ENCODE measurements at places on chromosomes 4 and X. TPM values are rescaled to one million over a fixed set of nuclear protein-coding genes. Genes with fewer than 3 reads are reported as not detected.
A peak's percentile ranks its signal among the peaks of the same experiment; 100 is the strongest.

- peaks cover 58% of the 10 kb centered on the region for H3K27me3 ChIP-seq
- H3K4me1 ChIP-seq: peaks cover 11% of the 10 kb centered on the region
- H3K36me3 ChIP-seq: no peaks in the 10 kb centered on the region
- no peak overlapping the region for H3K4me3 ChIP-seq
Measured at GRCh38 chr4:84503495-84504437, 4.7 kb upstream of the NKX6-1 start.

DNA sequence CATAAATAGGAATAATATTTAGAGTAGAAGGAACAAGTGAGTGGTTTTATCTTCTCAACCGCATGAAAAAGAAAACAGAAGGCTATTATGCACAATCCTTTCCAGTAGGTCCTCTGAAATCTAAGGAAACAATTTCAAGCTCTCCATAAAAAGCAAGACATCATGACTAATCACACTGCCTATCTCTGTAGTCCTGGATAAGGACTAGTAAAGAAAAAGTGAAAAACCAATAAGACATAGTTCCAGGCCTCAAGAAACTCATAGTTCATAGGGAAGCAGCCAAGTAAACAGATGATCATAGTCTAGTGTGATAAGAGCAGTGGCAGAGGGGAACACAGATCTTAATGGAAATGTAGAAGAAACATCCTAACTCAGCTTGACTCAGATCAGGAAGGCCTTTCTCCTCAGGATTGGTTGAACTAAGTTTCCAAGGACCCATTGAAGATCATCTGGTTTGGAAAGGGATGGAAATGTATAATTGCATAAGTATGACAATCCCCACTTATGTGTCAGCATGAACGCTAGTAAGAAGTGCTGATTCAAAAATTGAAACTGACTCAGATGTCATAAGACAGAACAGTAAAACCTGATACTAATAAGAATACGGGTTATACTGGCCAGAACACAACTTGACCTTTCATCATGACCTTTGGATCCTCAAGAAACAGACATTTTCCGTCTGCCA lies 155.3 kb downstream of the GRIA3 start:
- no peak overlapping the region for H3K4me3 ChIP-seq
- DNase-seq: no peak
- H3K4me1 ChIP-seq: no peaks in the 10 kb centered on the region
- H3K27ac ChIP-seq: no peak overlapping the region
- H3K27me3 ChIP-seq: no peaks in the 10 kb centered on the region

DNA sequence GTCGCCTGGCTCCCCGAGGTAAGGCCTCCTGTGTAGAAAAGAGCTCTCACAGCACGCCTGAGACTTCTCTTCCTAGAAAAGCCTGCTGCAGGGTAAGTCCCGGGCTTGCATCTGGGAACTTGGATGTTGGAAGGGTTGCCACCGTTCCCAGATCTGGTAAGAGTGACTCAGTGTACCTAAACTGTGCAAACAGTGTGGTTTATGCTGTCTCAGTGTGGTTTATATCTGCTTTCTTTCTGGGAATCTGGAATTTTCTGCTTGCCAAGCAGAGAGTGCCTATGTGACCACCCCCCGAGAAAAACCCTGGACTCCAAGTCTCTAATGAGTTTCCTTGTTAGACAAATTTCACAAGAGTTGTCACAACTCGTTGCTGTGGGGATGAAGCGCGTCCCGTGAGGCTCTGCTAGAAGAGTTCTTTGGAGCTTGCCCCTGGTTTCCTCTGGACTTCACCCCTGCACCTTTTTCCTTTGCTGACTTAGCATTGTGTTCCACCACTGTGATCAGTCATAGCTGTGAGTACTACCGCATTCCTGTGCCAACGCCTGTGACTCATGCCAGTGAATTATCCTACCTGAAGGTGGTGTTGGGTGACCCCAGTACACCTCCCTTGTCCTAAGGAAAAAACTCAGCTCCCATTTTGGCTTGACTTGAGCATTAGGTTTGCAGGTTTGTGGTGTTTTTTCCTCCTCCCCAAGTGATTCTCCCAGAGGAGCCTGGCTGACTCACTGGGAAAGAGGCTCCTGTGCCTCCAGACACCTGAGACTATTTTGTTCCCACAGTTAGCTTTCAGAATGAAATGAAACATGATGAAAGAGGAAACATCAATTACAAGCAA lies 14.5 kb downstream of the SLC2A9 start:
- peak overlapping the region; percentile 2 for H3K4me3 ChIP-seq
- H3K36me3 ChIP-seq: no peaks in the 10 kb centered on the region
- DNase-seq: peak; percentile 90
- peaks cover 4% of the 10 kb centered on the region for H3K4me1 ChIP-seq
- H3K27ac ChIP-seq: peak overlapping the region; percentile 88
- H3K27me3 ChIP-seq: no peaks in the 10 kb centered on the region

DNA sequence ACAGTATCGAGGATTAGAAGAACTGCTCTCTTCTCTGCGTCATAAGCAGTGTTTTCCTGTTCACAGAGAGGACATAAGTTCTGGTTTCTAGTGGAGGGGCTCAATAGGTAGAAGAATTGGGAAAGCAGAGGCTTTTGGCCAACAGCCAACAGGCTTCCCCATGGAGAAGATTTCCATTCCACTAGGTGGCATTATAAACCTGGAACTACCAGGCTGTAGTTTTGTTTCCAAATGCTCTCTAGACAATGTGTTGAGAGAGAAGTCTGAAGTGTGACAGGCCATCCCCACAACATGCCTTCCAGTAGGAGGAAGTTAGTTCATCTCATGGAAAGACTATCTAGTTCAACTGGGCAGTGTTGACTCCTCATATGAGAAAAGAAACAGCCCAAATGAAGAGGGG lies 63.8 kb upstream of the ANXA10 start:
- H3K27me3 ChIP-seq: no peaks in the 10 kb centered on the region
- H3K4me3 ChIP-seq: no peak overlapping the region
- no peak overlapping the region for H3K27ac ChIP-seq

DNA sequence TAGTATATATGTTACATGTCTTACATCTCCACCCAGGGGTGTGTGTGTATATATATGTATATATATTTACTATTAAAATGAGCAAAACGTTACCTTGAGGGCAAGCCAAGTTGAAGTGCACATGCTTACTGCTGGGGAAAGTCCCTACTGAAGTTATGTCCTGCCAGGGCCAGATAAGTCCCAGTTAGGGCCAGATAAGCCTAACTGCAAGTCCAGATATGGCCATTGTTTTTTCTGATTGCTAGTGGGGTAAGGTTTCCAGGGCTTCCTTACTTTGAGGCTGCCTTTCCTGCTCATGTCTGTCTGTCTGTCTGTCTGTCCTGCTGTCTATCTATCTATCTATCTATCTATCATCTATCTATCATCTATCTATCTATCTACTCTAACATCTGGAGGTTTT lies 19.3 kb upstream of the ZNF81 start:
- no peak overlapping the region for H3K27ac ChIP-seq
- H3K36me3 ChIP-seq: no peaks in the 10 kb centered on the region
- DNase-seq: no peak

GRCh38 chrX:26918631-26919030 lies 544.5 kb downstream of the PPP4R3C start:
- no peaks in the 10 kb centered on the region for H3K36me3 ChIP-seq
- H3K27ac ChIP-seq: no peak overlapping the region
- DNase-seq: no peak
- H3K4me3 ChIP-seq: no peak overlapping the region
- H3K27me3 ChIP-seq: no peaks in the 10 kb centered on the region
- H3K4me1 ChIP-seq: no peaks in the 10 kb centered on the region

DNA sequence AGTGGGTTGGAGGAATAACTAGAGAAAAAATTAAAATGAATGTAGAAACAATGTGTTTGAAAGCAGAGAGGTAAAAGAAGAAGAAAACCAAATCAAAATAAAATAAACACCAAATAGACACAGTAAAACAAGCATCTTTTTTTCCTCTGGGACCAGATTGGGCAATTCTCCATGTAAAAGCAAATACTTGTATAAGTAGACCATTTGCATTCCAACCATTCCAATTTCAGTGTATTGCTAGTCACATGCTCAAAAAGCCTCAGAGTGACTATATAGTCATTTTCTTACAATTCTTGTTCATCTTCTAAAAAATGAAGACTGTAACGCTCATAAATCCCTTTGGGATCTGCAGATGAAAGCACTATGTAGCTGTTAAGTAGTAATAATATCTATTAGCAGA lies 969.5 kb downstream of the PCDH18 start:
- no peaks in the 10 kb centered on the region for H3K27me3 ChIP-seq
- H3K36me3 ChIP-seq: no peaks in the 10 kb centered on the region
- DNase-seq: no peak
- H3K27ac ChIP-seq: no peak overlapping the region

GRCh38 chr4:38145033-38145678 lies 185.0 kb downstream of the PTTG2 start:
- H3K36me3 ChIP-seq: no peaks in the 10 kb centered on the region
- no peak overlapping the region for H3K4me3 ChIP-seq
- no peak overlapping the region for H3K27ac ChIP-seq
- no peaks in the 10 kb centered on the region for H3K27me3 ChIP-seq

GRCh38 chrX:331151-331824 lies 12.7 kb upstream of the GTPBP6 start:
- H3K36me3 ChIP-seq: no peaks in the 10 kb centered on the region
- H3K4me1 ChIP-seq: no peaks in the 10 kb centered on the region
- no peak overlapping the region for H3K4me3 ChIP-seq
- DNase-seq: no peak
- peaks cover 17% of the 10 kb centered on the region for H3K27me3 ChIP-seq

DNA sequence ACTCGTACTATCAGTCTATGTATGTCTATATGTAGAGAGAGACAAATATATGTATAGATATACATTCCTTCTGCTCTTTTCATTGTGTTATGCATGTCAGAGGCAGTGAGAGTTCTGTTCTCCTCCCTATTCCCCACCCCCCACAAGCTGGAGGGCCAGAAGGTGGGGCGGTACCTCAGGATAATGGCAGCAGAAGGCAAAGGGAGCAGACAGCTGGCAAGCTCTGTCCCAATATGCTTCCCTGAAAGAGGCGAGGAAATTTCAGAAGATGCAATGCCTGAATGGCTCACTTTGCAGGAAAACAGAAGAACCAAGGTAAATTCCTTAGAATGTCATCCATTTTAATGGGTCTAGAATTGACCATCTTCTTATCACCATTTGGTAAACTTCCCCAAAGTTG lies 114.4 kb downstream of the NAA11 start:
- no peak for DNase-seq
- no peak overlapping the region for H3K27ac ChIP-seq
- H3K4me1 ChIP-seq: peaks cover 3% of the 10 kb centered on the region
- no peaks in the 10 kb centered on the region for H3K27me3 ChIP-seq

- H3K4me3 ChIP-seq: no peak overlapping the region
- no peak overlapping the region for H3K27ac ChIP-seq
- no peaks in the 10 kb centered on the region for H3K4me1 ChIP-seq
Measured at GRCh38 chrX:46408553-46409407, 136.4 kb downstream of the ZNF674 start.

DNA sequence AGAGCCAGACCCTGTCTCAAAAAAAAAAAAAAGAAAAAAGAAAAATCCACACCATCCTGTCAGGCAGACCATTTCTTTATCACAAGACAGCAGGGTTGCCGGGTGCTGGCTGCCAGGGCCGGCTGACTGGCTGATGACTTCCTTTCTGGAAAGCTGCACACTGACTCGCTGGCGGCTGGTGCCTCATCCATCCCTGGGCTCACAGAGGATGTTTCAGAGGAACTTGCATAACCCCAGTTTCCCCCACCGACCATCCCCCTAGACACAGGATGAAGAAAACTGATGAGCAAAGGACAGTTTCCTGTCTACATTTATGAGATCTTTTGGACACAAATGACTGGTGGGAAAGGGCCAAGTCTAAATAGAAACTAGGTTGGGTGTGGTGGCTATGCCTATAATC lies 14.1 kb downstream of the HPSE start:
- H3K27ac ChIP-seq: no peak overlapping the region
- H3K4me3 ChIP-seq: no peak overlapping the region
- no peaks in the 10 kb centered on the region for H3K36me3 ChIP-seq
- no peaks in the 10 kb centered on the region for H3K27me3 ChIP-seq
- peak; percentile 29 for DNase-seq
- H3K4me1 ChIP-seq: no peaks in the 10 kb centered on the region

DNA sequence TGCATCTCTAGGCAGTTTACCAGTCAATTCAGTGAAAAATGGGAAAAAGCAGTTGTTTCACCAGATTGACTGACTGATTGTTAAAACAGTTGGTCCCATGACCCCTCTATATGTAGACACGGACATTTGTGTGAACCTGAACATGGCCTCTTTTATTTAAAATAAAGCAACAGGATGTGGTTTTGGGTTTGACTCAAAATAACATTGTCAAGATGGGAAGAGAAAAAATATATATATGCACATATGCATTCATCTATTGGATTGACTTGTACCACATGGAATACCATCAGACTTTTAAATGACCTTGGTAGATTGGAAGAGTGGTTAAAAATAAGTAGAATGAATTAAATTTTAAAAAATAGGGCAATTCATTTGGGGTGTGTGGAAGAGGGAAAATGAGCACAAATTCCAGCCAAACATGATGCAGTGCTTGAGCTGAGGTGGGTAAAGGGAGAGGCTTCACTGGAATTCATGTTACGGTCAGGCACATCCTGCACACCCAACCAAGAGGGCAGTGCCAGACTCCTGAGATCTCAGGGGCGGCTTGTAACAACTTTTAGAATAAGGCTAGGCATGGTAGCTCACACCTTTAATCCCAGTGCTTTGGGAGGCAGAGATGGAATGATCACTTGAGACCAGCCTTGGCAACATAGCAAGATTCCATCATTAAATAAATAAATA lies 560.7 kb upstream of the TENM3 start:
- H3K4me3 ChIP-seq: no peak overlapping the region
- no peaks in the 10 kb centered on the region for H3K4me1 ChIP-seq
- no peak overlapping the region for H3K27ac ChIP-seq
- H3K36me3 ChIP-seq: no peaks in the 10 kb centered on the region
- no peaks in the 10 kb centered on the region for H3K27me3 ChIP-seq

DNA sequence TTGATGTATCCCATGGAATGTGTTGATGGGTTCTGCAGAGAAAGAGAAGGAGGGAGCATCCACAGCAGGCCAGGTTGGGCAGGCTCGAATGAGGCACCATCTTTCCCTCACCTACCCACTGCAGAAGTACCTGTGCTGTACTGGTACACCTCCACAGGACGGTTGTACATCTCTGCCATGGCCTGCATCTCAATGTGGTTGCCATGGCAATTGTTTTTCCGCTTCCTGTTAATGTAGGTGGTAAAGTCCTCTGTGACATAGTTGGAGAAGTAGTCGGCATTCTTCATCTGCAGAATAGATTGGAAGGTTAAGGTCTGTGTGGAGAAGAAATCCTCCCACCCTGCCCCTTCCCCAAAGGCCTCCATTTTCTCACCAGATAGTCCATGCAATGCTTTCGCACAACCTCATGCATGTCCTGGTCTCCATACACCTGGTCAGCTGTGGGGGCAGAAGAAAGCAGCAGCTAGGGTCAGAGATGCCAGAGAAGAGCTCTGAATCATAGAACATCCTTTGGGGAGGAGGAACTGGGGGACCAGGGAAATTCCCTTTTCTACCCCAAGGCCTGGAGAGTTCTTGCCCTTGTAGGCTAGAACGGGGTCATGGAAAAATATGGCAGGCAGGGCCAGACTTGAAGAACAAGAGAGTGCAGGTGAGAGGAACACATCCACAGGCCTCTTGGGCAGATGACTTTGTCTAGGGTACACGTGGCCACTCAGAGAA lies 15.9 kb upstream of the PIM2 start:
- H3K4me3 ChIP-seq: no peak overlapping the region
- DNase-seq: no peak
- no peaks in the 10 kb centered on the region for H3K36me3 ChIP-seq
- H3K27ac ChIP-seq: no peak overlapping the region

The PAGE3 gene
- not detected for total RNA-seq

The BEX5 gene
- 2.0 TPM for total RNA-seq

The NALF2 gene
- 0.66 TPM for total RNA-seq

The SAGE1 gene
- total RNA-seq: not detected

The ADRA2C gene
- total RNA-seq: 0.61 TPM

The RPS6KA6 gene
- total RNA-seq: 10.6 TPM

The ADAM29 gene
- total RNA-seq: not detected

The WNK3 gene
- total RNA-seq: 0.12 TPM

All from colonic mucosa (tissue), 4 donors.